ENCODE measurements at places on chromosomes 5 and 9. TPM values are rescaled to one million over a fixed set of nuclear protein-coding genes. Genes with fewer than 3 reads are reported as not detected.

- DNase-seq, result no peak
These were observed 15.8 kb upstream of the FCN2 start for GRCh38 chr9:134864821-134865190.

DNA sequence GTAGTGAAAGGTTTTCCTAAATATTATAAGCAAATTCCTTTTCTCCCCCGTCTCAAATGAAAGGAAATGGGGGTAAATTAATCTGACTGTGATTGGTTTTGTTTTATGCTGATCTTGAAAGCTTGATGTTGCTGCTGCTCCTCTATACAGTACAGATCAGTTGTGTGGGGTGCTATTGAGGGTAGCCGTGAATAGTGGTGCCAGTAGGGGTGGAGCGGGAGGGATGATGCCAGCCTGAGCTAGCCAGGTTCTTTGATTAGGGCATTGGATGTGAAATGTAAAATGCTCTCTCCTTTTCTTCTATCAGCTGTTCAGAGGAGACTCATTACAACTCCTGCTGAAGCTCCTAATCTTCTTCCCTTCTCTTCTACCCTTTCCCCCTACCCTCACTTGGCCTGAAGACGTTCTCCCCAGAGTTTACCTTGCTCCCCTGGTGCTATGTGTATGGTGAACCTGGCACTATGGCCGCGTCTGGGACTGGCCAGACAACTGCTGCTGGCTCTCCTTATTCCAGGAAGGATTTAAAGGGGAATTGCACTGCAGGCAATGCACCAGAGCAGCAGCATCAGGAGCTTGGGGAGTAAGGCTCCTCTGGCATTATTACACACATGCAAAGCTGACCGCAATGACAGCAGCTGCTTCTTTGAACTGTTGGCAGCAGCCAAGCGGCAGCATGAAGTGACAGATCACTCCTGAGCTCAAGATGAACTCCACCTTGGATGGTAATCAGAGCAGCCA lies 566 bp downstream of the GPR21 start:
- peak; percentile 17 for DNase-seq

DNA sequence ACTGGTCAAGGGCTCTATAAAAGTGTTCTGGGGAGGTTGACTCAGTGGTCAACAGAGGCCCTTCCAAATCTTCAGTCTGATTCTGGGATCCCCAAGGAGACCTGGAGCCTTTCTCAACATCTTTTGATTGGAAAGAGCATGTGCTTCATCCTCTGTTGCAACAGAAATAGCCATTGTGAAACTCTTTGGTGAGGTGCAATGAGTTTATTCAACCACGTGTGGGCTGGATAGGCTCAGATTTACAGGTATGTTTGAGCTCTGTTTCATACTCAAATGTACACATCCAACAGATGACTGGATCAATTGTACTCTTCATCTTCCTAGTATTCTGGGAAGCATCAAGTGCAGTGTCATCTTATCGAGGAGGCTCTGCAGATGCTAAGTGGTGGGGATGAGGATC lies 60.5 kb downstream of the CTSL start:
- no peak for DNase-seq

DNA sequence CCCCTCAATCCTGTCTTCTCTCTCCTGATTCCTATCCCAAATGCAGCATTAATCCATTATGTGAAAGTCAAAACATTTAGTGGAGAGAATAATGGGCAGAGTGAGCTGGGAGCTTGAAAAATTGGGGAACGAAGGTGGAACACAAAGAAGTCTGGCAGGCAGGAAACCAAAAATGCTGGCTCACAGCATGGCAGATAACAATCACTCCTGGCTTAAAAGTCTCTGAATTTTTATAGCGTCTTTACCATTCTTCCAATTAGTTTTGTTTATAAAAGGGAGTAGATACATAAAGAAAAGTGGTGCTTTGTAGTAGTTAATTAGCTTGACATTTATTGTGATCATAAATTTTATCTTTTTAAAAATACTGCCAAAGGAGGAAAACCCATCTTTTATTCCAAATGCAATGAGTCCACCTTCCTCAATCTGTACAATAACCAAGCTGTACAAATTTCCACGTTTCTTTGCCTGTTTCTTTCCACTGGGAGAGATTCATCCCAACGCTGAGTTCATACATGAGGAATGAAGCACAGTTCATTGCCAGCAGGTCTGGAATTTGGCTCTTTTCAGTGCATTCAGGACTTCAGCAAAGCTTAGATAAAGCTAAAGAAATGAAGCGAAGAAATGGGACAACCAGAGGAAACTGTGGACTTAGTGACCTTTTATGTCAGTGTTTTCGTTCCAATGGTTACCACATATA lies 174.7 kb downstream of the HMHB1 start:
- no peak for DNase-seq

GRCh38 chr9:83476513-83476912 lies 61.7 kb downstream of the FRMD3 start:
- DNase-seq, result no peak

SLC1A1 gene
- total RNA-seq, result 0.23 TPM

DNA sequence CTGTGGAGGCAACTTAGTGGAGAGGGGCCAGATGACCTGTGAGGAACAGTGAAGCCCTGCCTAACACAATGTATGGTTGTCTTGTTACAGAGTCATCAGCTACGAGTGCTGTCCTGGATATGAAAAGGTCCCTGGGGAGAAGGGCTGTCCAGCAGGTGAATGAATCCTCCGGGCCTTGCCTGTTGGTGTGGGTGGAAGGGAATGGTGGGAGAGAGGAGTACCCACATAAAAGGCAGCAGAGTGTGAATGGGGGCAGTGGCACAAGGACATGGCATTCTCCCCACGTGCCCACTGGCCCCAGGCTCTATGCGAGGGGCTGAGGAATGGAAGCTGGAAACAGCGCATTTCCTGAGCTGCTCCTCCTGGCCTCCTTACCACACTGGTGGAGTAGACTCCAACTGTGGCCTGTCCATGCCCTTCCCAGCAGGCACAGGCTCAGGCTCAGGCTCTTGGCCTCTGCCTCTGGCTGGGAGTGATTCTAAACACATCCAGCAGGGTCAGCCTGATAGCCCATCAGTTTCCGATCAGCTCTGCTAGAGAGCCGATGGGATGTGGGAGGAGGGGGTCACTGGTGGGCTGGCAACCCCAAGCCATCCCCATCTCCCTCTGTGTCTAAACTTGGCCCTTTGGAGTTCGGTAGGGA lies 15.3 kb downstream of the TGFBI start:
- no peak for DNase-seq

DNA sequence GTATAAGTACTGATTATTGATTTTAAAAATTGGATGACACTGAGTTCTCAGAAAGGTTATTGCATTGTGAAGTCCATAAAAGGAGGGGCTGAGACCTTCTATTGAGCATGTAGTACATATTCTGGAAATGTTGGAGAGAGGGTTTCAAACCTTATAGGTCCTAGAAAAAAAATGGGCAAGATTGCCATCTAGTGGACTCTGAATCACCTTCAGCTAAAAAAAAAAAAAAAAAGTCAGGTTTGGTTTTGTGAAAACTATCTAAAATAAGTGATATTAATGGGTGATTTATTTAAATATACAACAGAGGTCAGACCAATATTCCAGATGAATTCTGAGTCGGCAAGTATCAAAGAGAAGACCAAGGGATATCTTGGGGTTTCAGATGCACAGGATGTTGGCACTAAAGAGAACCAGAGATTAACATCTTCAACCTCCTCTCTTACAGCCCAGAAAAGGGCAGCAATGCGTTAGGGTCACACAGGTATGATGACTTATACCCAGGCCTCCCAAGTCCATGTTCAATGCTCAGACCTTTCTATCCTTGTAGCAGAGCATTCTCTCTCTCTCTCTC lies 109.8 kb upstream of the NMUR2 start:
- DNase-seq, result no peak

EGFLAM gene
- total RNA-seq, result not detected

- DNase-seq, result no peak
These were observed 44.3 kb upstream of the SH3PXD2B start for GRCh38 chr5:172498431-172499129.

DNA sequence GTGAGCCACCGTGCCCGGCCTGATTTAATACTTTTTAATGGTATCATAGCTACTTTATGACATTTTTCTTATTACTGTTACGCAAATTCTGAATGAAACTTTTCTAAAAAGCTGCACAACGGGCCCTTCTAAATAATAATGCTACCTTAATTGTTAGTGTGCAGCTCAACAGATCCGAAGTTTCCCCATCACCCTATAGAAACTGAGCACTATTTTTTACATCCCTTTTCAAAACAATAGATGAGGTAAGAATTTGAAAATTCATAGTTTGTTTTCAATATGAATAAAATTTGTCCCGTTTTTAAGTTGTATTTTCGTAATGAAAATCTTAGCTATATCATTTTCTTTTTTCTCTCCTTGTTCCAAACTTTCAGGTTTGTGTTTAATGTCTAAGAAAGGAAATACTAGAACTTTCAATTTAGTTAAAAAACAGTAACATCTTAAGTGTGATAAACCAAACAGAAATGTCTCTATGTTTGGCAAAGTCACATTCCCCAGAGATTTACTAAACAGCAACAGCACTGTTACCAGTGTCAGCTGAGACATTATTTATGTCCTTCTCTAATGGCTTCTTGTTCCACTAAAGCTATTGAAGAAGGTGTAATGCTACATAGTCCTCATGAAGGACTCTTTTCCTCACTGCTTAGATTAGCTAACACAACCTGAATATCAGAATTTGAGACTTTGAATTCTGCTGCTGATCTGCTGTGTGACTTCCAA lies 22.9 kb downstream of the KIF2A start:
- no peak for DNase-seq

CER1 gene
- total RNA-seq, result not detected

DNA sequence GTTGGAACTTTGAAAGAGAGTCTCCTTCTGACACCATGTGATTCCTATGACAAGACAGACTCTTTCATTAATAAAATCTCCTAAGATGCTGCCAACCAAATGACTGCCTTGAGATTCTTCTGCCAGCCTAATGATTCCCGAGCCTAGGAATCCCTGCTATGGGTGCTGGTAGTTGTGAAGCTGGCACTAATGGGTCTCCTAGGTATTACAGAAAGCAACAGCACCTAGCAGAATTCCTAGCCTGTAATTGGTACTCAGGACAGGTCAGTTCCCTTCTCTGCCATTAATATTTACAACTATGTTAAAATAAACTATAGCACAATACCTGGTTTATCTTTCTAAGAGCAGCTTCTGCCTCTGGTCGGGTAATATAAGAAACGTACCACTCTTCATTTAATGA lies 19.3 kb downstream of the C5orf58 start:
- DNase-seq, result no peak

GDA gene
- total RNA-seq, result not detected

DNA sequence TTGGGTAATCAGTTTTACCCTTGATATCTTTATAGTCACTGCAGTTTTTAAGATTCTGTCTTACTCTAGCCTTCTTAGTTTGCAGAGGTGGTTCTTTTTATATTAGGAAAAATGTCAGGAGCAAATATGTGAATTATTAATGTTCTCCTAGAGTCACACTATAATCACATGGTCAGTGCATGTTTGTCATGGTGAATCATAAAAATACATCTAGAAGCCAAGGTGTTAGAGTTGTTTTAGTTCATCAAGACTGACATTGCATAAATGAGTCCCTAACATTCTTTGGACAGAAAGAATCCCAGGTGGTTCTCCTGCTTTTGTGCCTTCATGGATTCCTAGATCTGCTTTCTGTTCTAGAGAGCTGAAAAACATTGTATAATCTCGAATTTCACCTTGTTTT lies 22.9 kb downstream of the ATG10 start:
- no peak for DNase-seq

Data from activated CD4-positive, alpha-beta T cell treated with anti-CD3 and anti-CD28 coated beads for 36 hours (primary cell).